Fibroblast of upper back skin (primary cell): ENCODE measurements at places on chromosomes 2 and 18.

GRCh38 chr2:6605836-6606505 lies 259.7 kb downstream of the CMPK2 start:
- DNase-seq = no peak

DNA sequence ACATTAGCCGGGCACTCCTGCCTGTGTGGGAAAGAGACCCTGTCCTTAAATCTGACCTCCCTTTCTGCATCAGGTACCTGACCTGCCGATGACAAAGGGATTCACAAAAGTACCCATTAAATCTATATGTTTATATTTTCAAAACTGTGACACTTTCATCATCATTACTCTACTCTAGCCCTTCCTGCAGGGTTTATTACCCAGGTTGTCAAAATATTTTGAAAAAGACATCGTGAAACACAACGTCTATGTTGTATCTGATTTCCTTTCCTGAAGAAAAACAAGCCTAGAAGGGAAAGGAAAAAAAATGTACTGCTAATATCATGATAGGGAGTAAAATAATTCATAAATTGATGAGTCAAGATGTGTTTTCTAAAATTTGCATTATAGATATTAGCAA lies 15.2 kb upstream of the KYNU start:
- DNase-seq = no peak

DNA sequence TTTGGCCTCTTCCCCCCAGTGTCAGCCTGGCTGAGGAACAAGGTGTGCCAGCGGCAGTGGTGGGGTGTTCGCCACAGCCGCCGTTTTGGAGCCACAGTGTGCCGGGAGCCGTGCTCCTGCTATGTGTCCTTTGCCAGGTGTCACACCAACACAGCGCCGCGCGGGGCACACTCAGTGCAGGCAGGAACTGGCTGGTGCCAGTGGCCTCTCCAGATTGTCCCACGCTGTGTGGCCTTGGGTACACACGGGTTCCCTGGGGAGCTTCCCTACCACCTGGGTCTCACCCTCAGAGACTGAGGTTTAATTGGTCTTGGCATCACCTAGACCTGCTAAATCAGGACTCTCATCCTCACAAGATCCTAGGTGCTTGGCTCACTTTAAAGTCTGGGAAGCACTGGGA lies 171.6 kb downstream of the LDLRAD4 start:
- no peak for DNase-seq

DNA sequence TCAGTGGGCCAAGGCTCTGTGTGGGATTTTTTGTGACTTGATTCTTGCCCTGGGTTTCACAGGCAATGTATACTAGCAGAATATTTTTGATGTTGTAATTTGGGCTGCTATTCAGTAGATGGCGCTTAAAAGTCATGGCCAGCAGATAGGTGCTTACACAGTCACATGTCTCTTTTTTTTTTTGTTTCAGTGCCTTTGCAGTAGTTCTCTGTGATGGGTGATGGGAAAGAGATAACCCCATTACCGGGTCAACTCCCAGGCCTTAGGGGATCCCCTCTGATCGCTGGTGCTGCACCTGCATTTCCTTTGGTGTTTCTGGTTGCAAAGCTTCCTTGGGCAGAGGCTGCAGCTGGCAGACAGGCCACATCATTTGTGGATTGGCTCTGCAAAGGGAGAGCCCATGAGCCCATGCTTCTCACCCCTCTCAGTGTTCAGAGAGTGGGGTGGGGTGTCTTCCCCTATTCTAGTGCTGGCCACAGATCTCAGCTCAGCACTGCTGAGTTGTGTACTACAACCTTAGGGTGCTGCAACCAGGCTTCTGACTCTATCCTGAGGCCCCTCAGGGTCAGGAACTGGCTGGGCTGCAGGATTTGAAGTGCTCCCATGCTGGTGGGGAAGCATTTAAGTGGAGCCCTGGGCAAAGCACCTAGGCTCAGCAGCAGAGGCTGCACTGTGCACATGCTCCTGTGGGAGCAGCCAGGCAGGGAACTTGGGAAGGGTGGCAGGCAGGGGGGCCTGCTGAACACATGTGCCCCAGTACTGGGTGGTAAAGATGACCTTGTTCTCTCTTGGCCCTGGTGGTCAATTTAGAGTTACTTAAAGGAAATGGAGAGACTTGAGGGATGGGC lies 219.8 kb upstream of the SPHKAP start:
- DNase-seq = no peak

DNA sequence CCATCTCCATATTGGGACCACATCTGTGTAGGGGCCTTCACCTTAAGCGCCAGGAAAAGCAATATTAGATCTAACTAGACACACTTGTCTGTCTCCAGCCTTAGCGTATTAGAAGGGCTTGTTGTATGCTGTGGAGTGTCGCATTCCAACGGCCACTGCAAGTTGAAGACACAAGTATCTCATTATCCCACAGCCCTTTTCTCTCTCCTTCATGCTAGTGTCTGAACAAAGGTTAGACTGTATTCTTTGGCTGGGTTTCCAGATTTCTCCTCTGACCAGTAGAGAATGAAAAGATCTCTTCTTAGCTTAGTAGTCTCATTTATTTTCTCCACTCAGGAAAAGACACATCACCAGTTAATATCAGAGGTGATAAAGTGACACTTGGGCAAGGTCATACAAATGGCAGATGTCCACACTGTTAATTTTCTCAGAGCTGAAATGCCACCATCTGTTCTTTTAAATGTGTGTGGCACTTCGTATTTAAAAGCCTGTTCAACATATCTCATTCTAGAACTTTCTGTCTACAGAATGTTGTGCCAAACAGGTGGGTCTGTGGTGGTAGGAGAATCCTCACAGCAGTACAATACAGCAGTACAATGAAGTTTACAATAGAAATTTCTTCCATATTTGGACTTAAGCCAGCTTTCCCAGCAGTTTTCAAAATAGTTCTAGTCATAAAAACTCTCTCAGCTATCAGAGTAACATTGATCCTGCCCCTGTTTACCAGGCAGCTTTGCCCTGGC lies 94.0 kb upstream of the ITGA6 start:
- DNase-seq = no peak

GRCh38 chr2:20443276-20443920 lies 3.5 kb upstream of the RHOB start:
- DNase-seq = peak; percentile 60

DNA sequence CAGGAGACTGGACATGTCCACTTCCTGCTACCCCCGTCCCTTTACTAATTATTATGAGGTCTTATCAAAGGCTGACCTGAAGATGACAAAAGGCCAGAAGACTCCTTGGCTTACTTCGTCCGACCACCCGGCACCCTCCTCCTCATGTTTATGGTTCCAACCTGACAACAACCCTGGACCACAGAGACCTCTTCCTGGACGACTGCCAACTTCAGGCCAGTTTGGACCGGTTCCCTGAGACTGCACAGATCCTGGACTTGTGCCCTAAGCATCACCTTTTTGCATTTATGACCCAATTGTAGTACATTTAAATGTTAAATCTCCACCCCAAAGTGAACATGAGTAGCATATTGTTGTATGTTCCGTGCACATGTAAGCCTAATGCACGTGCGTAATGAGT lies 5.8 kb downstream of the DRC1 start:
- DNase-seq = no peak

GRCh38 chr2:175612280-175612679 lies 389.8 kb downstream of the LNPK start:
- no peak for DNase-seq

DNA sequence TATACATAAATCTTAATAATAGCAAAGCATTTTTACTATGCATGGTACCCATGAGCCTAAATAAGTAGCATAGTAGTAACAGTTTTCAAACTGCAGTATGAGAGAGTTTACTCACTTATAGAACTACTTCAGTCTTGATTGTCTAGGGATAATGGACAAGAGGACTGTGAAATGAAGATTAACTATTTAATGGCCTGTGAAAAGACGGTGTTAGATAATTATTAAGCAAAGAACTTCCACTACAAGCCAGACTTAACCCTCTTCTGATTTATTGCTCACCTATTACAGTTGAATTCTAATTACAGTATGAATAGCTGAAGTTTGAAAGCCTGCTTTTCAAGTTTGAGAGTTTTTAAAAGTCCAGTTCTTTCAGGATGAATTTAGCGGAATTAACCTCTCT lies 18.9 kb downstream of the PIK3C3 start:
- DNase-seq = no peak
